ENCODE measurements at places on chromosomes 7 and 10. TPM values are rescaled to one million over a fixed set of nuclear protein-coding genes. Genes with fewer than 3 reads are reported as not detected.

THAP5 gene
- polyA plus RNA-seq = 13.2 TPM

GRCh38 chr7:68314208-68314607 lies 1284.1 kb upstream of the AUTS2 start:
- DNase-seq = no peak

DNA sequence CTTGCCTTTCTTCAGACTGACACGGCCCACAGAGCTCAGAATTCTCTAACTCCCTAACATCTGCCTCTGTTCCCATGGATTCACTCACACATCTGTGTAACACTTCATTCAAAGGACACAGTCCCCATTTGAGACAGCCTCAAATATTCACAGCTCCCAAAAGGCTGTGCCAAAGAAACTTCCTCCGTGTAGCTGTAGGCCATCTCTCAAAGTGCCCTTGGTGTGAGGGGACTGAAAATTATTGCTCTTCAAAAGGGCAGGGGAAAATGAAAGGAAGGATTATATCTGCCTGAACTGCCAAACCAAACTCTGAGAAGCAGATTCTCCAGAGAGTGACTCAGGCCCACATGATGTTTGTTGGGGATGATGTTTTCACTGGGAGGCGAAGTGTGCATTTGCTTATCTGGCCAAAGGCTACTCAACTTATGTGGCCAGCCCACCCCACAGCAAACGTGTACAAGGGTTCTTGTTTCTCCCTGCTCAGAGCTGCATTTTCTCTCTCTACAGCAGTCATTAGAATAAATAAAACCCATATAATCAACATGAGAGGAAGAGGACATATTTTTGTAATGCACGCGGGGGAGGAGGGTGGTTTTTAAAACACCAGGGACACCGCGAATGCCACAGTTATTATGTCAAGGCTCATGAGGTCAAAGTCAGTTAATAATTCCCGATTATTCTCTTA lies 302.4 kb upstream of the NFE2L3 start:
- DNase-seq = no peak

DNA sequence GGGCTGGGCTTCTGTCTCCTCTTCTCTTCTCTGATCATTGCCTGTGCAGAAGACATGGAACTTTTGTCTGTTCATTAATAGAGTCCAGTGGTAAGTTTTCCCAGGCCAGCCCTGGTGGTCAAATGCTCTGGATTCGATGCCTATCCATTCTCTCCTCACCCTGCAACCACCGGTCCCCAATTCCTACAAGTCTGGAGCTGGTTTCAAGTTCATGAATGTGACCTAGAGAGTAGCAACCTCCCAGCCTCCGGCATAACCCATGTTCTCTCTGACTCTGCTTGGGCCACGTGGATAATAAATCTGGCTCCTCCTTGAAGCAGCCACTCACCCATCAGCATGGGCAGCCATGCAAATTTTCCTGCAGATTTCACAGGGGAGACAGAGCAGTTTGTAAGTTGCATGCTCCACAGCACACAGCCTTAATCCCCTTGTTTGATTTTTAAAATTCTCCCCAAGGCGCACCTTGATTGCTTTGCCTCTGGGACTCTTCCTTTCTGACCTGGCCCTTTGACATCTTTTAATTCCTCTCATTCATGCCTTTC lies 37.3 kb upstream of the PDZD8 start:
- no peak for DNase-seq

COL17A1 gene
- polyA plus RNA-seq = 9.3 TPM

Data from urinary bladder (tissue), 4 donors.